Stimulated activated CD8-positive, alpha-beta memory T cell treated with anti-CD3 and anti-CD28 coated beads, Interleukin-4, amount 100 ng/mL, for 1 hour (primary cell): ENCODE measurements at places on chromosomes 7 and 10.

DNA sequence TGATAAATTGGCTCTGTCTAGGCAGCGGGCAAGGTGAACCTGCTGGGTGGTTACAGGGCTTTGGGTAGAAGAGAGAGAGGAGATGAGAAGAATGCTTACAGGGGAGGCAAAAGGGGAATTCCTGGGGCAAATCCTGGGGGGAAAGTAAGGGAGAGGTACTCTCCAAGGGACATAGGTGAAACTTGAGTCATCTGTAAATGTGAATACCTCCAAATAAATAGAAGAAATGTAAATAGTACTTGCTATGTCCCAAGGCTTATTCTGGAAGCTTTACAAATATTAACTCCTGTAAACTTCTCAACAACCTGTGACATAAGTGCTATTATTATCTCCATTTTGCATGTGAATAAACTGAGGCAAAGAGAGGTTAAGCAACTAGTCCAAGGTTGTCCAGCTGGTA lies 57.7 kb upstream of the CDK13 start:
- DNase-seq, result no peak

- no peak for DNase-seq
Measured at GRCh38 chr7:12975412-12975811, 288.0 kb downstream of the ARL4A start.

DNA sequence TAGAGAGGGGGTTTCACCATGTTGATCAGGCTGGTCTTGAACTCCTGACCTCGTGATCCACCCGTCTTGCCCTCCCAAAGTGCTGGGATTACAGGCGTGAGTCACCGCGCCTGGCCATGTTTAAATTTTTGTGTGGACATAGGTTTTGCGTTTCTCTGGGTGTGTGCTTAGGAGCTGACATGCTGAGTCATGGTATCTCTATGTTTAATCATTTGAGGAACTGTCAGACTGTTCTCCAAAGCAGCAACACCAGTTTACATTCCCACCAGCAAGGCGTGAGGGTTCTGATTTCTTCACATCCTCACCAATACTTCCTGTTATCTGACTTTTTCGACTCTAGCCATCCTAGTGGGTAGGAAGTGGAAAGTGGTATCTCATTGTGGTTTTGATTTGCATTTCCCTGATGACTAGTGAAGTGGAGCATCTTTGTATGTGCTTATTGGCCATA lies 153.7 kb downstream of the DNAJB6 start:
- no peak for DNase-seq

DNA sequence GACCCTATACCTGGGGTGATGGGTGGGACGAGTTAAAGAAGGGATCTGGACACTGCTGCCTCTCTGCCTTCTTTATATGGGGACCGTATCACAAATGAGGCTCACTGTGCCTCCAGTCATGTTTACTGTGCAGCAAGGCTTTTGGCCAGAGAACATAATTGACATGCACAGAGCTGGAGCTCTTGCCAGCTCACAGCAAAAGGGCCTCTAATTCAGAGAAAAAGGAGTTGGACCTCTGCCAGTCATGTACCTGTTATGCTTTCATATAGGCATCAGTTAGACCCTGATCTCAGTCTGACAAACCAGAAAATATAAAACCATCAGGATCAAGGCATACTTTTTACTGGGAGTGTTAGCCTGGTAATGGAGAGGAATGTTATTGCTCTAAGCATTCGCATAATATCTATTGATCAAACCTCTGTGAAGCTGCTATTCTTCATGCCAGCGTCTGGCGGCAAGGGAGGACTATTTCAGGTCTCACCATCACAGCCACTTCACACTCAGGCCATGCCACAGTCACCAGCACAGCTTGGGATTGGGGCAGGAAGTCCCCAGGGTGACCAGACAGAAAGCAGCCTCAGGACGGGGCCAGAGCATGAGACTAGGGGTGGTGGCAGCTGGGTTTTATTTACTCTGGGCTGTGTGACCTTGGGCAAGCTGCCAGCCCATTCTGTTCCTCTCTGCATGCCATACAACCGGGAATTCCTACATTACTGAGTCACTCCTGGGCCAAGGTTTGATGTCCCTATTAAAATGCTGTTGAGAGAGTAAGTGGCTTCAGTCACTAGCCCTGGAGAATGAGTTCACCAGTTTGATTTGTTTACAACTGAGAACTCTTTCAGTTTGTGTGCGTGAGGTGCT lies 90.1 kb downstream of the NPSR1 start:
- no peak for DNase-seq

- DNase-seq, result no peak
Measured at GRCh38 chr10:73065441-73065840, 31.2 kb downstream of the P4HA1 start.

GRCh38 chr7:73971322-73971703 lies 56.7 kb upstream of the ELN start:
- DNase-seq, result no peak

DNA sequence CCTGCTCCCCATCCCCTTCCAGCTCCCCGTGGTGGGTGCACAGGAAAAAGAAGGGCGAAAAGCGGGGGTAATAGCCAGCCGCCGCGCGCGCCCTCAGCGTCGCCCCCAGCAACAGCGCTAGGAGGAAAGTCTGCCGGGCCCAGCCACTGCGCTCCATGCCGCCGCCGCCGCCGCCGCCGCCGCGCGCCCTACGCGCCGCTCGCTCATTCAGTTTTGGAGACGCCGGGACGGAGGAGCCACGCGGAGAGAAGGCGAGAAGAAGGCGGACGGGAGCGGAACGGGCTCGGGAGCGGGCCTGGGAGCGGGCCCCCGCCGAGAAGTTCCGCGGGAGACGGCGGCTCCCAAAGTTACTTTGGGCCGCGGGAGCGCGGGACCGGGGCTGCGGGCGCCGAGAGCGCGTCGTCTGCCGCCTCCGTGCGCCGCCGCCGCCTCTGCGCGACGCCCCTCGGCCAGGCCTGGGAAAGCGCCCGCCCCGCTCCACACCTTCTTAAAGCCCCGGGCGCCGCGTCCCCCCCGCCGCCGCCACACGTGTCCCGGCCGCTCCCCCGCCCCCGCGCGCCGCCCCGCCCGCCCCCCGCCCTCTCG lies at the start of gene RELN:
Gene RELN, minus strand, starts transcription at position 459 of the 585 bp plus-strand sequence. Its CDS starts 302 bp downstream, at position 157.
- no peak for DNase-seq

- DNase-seq, result no peak
Measured at GRCh38 chr10:87827681-87828080, 9.7 kb upstream of the ATAD1 start.

GRCh38 chr10:110802090-110802489 lies 69.6 kb upstream of the PDCD4 start:
- no peak for DNase-seq

DNA sequence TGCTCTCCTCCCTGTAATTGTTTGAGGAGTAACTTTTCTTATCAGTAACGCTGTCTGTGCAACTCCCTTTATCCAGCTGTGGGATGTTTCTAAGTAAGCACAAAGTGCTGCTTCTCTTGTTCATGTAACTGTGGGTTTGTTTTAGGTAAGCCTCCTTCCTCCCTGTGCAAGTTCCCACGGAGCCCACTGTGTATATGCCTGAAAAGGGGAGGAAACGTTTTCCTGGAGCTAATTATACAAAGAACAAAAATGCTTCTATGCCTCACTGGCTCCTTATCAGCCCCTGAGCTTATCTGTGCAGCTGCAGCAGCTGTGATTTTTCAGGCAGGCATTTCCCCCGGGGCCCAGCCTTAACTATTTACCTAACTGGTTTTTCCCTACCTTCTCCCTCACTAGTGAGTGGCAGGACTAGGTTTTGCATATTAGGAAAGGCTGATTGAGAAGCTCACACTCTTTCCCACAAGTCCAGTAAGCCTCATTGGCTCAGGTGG lies 593.4 kb upstream of the GHITM start:
- DNase-seq, result no peak

GRCh38 chr10:132865851-132866600 lies 76.3 kb downstream of the CFAP46 start:
- no peak for DNase-seq

GRCh38 chr10:4127518-4128315 lies 342.7 kb upstream of the KLF6 start:
- DNase-seq, result no peak

- DNase-seq, result no peak
Measured at GRCh38 chr7:46283852-46284251, 362.8 kb upstream of the IGFBP3 start.

DNA sequence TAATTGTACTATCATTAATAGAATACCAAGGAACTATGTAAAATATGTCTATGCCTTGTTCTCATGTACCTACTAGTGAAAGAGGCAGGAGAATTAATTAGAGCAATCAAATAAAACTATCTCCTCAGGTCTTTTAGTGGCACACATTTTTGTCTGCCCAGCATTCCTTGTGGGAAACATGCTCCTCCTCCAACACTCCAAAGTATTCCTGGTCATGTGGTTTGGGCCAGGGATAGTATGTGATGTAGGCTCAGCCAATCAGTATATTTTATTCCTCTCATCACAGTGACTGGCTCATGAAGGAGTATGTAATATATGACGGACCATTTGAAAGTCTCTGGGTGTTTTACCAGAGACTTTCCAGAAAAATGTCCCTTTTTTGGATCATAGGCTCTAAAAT lies 16.7 kb upstream of the SYPL1 start:
- DNase-seq, result no peak

DNA sequence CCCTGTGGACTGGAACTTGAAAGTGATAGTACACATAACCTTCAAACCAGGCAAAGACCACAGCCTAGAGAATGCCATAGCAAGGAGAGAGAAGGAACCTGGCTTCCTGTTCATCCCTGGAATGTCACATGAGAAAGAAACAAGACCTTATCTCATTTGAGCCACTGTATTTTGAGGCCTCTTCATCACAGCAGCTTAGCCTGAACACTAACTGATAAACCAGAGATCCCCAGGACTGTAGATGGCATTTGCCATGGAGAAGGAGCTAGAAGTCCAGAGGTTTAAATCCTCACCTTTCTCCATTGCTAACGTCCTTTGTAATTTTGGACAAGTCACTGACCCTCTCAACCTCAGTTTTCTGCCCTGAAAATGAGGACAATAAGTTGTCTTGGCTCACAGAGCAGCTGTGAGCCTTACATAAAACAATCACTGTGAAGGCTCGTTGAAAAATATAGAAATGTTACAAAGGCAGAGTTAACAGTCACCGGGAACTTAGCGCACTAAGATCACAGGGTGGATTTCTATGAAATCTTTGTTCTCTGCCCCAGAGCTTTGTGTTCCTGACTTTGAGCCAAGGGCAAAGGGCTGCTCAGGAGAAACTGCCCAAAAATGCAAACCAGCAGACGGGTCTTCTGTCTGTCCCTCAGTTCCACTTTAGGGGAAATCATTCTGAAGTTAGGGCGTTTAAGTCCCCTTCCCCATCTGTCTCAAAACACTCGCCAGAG lies 197.0 kb downstream of the USP6NL start:
- no peak for DNase-seq

DNA sequence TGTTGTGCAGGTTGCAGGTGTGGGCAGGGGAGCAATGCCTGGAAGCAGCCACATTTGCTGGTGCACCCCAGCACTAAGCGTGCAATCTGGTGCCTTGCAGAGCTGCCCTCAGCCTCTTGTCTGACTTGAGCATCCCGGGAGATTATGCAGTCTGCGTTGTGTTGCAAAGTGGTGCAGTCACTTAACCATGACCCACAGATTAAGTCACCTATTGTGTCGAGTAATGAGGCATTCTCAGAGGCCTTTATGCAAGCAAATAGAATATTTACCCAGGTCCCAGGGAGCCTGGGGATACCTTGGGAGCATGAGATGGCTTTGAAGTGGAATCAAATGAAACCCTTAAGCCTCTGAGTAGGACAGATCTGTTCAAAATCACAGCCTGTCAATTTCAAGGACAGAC lies 529.0 kb downstream of the TYW1 start:
- DNase-seq, result no peak

DNA sequence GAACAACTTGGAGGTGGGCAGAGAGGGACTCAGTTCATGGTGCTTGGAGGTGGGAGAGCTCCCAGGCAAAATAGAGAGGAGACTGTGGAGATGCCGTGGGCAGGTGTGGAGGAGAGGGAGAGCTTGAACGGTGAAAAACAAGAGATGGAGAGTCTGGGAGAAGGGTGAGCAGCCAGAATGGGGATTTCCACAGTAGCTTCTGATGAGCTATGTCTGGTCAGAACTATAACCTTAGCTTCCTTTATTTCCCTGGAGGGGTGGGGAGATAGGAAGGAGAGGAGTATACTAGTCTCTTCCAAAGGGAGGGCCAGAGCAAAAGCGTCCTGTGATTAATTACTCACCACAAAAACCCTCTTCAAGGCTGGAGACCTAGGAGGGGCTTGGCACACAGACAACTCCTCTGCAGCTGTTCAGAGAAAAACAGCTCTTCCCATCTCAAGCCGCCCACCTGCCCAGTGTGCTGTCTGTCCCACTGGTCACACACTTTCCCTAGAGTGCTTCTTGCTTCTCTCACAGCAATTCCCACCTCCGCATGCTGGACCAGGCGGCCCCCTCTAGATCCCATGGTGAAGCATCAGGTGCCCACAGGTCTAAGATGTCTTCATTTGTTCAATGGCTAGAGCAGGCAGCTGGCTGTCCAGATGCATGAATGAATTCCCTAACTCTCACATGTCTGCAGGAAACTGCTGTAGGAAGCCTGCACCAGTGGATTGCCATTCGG lies 41.9 kb downstream of the TAS2R41 start:
- DNase-seq, result no peak

DNA sequence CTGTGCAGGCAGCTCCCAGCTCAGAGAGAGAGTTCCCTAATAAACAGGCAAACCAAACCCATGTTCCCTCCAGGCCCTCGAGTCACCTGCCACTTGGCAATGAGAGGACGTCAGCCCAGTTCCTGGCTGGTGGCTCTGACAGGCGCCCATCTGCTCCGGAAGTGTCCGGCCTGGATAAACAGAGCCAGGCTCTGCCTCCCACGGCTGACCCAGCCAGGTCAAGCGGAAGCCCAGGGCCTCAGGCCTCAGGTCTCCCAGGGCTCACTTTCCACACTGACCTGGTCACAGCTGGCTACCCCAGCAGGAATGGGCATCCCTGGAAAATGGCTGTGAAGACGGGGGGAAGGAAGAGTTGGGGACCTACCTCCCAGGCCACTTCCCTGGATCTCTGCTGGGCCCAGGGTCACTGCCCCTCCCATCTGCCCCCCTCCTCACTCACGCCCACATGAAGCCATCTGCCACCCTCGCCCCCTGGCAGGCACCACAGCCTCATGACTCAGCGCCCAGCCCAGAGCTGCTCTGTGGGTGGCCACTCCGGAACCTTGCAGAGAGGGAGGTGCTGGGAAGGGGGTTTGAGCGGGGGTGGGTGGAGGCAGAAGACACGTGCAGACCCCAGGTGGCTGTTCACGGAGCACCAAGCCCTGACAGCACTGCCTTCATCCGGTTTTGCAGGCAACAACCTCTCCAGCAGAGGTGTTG lies 37.4 kb upstream of the DUSP5 start:
- no peak for DNase-seq

GRCh38 chr7:78195281-78195680 lies 396.7 kb downstream of the PHTF2 start:
- DNase-seq, result no peak

GRCh38 chr7:100685631-100686145 lies 8.4 kb downstream of the GIGYF1 start:
- no peak for DNase-seq

DNA sequence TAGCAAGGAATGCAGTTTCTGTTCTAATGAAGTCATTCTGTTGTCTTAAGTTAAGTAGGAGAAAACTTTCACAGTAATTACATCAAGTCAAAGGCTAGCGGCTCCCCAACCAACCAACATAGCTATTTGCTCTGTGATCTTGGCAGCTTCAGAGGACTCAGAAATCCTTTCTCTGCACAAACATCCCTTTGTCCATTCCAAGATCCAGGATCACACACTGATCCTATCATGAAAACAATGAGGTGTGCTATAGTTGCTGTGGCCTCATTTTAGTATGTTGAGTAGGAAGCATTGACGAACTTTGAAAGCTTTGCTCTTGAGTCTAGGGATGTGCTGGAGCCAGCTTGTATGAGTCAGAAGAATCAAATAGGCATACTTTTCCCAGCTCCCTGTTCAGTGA lies 218.2 kb upstream of the PRSS58 start:
- DNase-seq, result no peak
